ENCODE measurements at places on chromosomes 12 and 14.

GRCh38 chr14:56064513-56064912 is 53.7 kb upstream of the PELI2 start:
- peak; percentile 59 for DNase-seq

DNA sequence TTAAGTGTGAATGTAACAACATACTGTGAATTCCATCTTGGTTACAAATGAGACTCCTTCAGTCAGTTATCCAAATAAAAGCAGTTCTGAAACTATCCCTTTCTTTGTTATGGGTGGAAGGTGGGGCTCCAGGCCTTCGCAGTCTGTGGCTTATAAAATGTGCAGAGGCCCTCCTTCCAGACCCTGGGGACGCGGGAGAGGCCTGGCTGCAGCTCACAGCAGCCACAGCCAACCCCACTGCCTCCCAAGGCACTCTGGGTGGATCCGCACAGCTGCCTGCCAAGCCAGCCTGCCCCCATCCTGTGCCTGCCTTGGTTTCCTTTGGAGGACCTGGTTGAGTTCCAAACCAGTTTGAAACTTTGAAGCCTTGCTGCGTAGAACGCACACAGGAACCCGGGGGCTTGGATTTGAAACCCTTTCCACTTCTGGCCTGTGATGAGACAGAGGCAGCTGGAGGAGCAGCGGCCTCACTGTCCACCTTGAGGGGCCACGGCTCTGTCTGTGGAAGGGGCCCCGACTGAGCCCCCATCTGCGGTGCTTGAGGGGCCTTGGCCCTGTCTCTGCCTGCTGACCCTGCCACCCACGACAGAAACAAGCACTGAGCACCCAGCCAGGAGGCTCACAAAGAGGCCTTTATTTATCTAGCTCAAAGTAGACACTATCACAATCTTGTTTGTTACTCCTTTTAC is 30.4 kb downstream of the CCNK start:
- DNase-seq = no peak

DNA sequence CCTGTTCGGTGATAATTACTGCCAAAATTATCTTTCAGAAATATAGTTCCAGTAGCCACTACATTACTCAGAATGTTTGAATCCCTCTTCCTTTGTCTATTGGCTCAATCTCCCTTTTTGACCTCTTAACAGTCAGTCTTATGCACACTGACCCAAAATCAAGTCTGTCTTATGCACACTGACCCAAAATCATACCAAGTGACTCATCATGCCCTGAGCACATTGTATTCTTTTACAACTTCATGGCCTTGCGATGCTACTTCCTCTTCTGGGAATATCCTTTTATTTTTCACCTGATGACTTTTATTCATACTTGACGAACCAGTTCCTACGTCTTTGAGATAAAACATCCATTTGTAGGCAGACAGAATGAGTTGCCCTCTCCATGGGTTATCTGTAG is 182.3 kb downstream of the NPAS3 start:
- DNase-seq = no peak

DNA sequence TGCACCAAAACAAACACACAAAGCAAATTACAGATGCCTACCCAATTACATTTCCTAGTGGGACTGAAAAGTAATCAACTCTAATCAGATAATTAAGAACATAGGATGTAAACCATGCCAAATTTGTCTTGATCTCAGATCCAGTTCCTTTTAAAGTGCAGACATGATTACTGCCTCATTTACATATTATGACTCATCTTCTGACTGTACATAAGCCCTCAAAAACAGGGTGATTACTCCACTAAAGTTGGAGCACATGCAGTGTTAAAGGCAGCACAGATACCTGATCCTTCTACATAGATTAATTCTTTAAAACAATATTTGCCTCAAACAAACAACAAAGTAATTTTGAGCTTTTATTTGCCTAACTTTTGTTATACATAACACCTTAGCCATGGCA is 337.2 kb downstream of the RPS29 start:
- no peak for DNase-seq

GRCh38 chr14:90599748-90600507 is 203.1 kb downstream of the CALM1 start:
- DNase-seq = peak; percentile 89

DNA sequence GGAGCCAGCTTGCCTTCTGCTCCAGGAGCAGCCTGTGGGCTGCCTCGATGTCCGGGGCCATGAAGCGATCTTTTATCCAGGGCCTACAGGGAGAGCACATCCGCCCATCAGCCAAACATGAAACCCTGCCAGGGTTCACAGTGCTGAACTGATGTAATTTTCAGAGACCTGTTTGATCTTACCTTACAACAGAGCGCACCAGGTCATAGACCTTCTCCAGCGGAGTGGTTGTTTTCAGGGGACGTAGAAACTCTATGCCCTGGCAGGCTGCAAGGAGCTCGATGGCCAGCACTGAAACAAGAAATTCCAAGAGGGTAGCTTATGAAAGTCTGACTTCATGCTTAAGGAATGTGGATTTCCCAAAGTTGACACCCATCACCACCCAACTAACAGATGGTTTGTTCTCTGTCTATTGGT is 19.7 kb downstream of the HAL start:
- no peak for DNase-seq

GRCh38 chr12:27025116-27025515 is 2.8 kb downstream of the MED21 start:
- no peak for DNase-seq

DNA sequence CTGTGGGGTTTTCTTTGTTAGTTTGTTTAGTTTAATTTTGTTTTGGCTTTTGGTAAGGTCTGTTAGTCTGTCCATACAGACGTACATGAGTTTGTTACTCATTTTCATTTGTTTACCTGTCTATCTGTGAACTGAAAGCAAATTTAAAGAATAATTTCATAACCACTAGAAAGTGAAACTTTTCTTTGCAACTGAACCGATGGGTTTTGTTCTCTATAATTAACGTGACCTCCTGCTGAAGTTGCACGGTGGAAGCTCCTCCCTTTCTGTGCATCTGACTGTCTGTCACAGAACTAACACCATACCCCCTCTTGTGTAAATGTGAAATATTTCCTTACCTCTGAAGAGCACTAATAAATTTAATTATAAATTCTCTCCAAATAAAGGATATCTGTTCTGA is 595.5 kb downstream of the GALC start:
- DNase-seq = no peak

DNA sequence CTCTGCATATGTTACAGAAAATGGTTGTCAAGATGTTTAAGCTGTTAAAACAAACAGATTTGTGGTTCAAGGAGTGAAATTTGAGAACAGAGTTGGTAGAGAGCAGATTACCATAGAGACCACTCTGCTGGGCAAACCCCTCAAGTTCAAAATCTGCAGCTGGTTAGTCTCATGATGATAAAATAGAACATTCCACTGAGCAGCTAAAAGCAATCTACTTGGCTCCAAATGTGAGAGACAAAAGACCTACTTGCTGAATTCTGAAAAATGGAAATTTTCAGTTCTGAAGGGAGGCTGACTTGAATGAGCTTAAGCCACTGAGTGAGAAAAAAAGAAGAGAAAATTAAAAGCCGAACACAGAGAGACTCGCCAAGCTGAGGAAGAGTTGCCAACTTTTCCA is 519.3 kb downstream of the NOVA1 start:
- peak; percentile 95 for DNase-seq

DNA sequence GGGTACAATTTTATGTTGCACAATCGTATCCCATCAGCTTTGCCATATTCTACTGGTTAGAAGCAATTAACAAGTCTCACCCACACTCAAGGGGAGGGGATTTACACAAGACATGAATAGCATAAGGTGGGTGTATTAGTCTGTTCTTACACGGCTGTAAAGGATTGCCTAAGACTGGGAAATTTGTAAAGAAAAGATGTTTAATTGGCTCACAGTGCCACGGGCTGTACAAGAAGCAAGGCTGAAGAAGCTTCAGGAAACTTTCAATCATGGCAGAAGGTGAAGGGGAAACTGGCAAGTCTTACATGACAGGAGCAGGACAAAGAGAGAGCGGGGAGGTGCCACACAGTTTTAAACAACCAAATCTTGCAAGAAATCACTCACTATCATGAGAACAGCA is 231.8 kb upstream of the AMIGO2 start:
- no peak for DNase-seq

DNA sequence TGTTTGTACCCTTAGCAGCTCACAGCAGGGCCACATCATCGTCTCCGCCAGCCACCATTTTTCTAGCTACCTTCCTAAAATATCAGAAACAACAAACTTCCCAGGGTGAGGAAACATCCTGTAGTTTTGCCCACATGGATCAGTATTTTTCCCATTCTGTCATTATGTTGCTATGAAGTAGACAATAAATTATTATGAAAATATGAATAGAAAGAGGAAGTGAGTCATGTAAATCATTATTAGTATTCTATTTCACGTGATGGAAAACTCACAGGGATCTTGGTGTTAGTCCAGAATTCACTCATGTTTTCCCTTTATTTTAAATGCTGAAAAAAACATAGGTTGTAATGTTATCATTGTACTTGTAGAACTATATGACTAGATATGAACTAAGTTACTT is 319.4 kb downstream of the SYT1 start:
- no peak for DNase-seq

DNA sequence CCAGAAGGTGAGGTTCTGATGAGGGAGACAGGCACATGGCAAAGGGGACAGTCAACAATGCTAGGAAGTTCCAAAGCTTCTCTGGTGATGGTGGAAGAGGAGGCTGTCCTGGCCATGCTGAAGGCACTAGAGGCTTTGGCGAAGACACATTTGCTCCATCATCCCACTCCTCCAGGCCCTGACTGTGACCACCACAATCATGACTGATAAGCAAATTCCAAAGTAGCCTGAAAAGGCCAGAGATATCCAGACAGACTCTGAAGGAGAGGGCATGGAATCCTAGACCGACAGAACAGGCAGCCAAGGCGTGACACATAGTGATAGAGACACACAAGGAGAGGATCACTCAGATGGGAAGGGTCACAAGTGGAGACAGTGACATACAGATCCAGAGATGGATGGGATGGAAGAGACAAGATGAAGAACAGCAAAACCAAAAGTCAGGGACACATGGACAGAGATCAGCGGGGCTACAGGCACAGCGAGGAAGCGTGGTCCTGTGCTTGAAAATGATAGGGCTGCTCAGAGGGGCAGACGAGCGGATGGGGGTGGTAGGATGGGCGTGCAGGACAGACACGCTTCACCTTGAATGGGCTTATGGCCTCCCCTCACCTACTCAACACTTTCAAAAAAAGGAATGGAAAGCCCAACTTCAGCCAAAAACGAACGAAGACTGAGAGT is 1.3 kb downstream of the ZFHX2 start:
- DNase-seq = peak; percentile 33

DNA sequence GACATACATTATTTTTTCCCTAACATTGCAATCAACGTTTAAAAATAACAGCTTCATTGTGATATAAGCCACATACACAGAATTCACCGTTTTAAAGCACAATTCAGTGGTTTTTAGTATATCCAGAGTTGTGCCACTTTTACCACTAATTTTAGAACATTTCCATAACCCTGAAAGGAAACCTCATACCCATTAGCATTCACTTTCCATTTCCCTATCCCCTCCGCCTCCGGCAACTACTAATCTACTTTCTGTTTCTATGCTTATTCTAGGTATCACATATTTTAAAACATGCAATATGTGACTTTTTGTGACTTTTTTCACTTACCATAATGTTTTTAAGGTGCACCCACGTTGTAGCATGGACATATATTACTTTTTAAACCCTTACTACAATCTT is 55.6 kb upstream of the ISM2 start:
- DNase-seq = no peak

GRCh38 chr14:101875727-101876554 is 88.4 kb upstream of the DYNC1H1 start:
- DNase-seq = no peak

GRCh38 chr12:67496581-67496980 is 152.0 kb upstream of the DYRK2 start:
- no peak for DNase-seq

DNA sequence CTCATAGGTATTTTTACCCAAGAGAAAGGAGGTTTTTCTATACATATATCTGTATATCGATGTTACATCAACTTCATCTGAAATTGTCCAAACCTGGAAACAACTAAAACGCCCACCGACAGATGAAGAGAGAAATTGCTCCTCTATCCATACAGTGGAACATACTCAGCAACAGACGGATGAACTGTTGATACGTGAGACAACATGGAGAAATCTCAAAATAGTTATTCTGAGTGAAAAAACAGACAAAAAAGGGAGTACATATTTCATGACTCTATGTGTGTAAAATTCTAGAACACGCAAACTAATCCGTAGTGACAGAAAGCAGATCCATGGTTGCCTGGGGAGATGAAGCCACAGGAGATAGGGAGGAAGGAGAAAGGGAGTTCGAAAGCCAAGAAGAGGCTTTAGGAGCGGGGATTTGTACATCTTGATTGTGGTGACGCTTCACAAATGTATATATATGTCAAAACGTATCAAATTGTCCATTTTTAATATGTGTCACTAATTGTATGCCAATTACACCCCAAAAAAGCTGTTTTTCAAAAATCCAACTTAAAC is 37.6 kb upstream of the C14orf180 start:
- DNase-seq = no peak

DNA sequence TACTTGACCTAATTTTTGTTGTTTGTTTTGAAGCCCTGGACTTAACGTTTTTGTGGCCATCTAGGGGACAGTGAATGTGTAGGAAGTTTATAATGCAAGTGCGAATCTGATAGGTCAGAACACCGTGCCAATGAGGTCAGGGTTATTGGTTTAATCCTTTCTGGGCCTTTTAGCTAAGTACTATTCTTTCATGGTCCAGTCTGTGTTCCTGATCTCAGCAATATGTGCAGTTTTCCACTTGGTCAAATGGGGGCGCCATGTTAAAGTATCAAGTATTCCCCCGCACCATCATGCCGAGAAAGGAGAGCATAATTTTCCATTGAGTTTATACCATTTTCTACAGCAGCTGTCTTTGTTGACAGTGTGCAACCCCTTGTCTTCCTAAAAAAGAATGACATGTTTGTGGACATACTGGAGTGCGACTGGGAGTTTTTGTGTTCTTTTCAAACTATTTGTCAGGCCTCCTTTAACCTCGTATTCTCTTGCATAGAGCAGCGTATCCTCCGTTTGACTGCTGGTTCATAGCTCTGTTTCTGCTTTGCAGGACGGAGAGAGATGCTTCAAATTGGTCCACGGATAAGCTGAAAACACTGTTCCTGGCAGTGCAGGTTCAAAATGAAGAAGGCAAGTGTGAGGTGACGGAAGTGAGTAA is 1.3 kb downstream of the AHSA1 start:
- peak; percentile 34 for DNase-seq

DNA sequence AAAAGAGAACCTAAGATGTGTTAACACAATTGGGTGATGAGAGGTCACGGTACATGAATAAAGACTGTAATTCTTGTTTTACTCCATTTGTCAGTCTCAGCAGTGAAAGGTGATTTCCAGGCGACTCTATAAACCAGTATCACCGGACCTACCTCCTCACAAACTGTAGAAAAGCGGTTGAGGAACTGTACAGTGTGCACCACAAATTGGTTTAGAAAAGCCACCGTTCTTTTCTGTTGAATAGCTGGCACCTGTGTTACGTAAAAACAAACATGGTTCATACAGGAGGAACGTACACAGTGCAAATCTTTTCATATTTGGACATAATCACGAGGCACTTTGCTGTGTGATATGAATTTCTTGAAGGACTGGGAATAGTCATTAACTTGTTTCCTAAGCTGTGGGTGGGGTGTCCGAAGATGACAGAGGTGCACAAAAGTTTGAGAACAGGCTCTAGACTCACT is 663 bp downstream of the WASHC3 start:
- peak; percentile 26 for DNase-seq
